ENCODE measurements at places on chromosomes 13 and 19.
A peak's percentile ranks its signal among the peaks of the same experiment; 100 is the strongest.

DNA sequence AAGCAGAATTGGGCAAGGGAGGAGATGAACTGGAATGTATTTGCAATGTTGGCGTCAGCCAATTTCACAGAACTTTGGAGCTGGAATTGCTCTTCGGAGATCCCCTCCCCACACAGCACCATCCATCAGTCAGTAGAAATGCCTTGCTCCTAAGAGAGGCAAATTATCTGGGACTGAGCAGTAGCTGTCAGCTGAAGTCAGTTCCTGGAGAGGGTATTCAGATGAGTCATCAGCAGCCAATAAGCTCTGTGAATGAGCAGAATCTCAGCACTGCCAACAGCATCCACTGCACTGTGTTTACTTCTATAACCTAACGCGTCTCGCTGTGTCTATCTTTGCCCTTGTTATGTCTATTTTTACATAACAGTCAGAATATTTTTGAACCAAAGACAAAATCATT is 213.7 kb downstream of the SLITRK5 start:
- DNase-seq = no peak

GRCh38 chr13:99484473-99484872 is 16.8 kb upstream of the TM9SF2 start:
- peak; percentile 91 for DNase-seq

DNA sequence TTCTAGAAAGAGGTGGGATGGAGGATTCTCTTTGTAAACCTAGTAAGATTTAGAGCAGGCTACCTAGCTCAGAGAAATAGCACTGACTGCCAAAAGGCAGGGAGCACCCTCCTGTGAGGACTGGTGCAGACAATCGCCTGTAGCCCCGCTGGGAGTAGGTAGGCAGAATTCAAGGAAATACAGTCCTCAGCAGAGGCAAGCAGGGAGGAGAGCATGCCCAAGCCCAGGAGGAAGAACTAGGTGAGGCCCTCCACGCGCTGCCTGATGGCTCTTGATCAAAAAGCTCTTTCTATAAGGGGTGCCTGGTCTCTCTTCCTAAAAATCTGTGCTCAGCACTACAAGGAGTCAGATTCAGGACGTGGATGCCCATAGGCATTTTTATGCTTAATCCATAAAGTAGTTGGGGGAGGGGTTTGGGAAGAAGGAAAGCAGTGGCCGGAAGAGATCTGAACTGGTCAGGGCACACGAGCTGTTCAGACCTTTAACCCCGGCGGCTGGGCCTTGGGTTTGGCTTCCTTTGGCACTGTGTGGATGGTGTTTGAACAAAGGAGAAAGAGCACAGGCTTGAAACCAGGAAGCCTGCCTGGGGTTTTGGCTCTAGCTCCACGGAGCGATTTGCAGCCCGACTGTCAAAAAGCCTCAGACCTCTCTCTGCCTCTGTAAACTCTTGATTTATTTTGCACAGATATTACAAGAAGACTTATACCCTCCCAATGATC is 320.6 kb downstream of the FOXO1 start:
- DNase-seq = no peak

- no peak for DNase-seq
Observed at GRCh38 chr19:47445937-47446402, 25.7 kb downstream of the SLC8A2 start.

DNA sequence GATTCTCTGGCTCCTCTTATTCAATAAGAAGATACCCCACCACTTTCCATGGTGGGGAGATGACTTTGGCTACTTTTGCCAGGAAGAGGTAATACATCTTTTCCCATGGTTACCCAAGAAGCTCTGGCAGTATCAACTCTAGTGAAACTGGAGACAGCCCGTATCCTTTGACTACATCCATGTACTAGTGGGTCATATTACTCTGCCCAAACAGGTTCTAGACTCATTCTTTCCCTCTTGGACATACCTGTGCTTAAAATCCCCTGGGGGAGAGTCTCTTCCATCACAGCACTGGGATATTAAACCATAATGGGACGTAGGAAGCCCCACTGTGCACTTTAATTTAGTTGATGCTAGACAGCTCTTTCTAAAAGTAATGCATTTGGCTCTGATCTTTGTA is 144.7 kb upstream of the KLF12 start:
- DNase-seq = no peak

- no peak for DNase-seq
Observed at GRCh38 chr13:76239031-76239680, 603.0 kb downstream of the LMO7 start.

- DNase-seq = no peak
Observed at GRCh38 chr19:44112802-44113137, 429 bp upstream of the ZNF225 start.

- DNase-seq = no peak
Observed at GRCh38 chr19:10159610-10160009, 35.1 kb downstream of the DNMT1 start.

DNA sequence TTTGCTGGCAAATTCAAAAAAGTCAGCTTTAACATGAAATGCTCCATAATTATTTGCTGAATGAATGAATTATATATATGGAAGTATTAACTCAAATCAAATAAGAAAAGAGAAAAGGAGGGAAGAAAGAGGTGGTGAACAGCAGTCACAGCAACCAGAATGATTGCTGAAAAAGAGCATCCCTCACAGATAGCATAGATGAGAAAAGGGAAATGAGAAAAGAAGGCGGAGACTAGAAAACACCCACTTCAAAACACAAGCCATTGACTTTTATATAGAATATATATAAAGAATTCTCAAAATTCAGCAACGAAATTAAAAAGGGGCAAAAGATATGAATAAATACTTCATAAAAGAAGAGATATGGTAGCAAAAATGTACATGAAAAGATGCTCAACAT is 75.2 kb downstream of the CAB39L start:
- DNase-seq = peak; percentile 22

DNA sequence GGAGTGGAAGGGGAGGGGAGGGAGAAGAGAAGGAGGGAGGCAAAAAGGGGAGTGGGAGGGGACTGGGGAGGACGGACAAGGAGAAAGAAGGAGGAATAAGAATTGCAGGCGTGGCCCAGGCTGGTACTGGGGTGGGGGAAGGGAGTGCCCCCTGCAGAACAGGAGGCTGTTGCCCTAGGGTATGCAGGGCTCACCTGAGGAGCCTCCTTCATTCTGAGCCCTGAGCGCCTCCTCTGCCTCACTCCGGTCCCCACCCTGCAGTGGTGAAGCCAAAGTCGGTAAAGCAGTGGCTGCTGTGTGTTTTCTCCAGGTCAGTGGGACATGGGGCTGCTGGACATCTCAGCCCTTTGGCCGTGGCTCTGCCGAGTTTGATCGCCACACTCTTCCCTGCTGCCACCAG is 9.1 kb upstream of the CDC16 start:
- no peak for DNase-seq

GRCh38 chr19:400976-401865 is 7.7 kb downstream of the C2CD4C start:
- DNase-seq = no peak

DNA sequence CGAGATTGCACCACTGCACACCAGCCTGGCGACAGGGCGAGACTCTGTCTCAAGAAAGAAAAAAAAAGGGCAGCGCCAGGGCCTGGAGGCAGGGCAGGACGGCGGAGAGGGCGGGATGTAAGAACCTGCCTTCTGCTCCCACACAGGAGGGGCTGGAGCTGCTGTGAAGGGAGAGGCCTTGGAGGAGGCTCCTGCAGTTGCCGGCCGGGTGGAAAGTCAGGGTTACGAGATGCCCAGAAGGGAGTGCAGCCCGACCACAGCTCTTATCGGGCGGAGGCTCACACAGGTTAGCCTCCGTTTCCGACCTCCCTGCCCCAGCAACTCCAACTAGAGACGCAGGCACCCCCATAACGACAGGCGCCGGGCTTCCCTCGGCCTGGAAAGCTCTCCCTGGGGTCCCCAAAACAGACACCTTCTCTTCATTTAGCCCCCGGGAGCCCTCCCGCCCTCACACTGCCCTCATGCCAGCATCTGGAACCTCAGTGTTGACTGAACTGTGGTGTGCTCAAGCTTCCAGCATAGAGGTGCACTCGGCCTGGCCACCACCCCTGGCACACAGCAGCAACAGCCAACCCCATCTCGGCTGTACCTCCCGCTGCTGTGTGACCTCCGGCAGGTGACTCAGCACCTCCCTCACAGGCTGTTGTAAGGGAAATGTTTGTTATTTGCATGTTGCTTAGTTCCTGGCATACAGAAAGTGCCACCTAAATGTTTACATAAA is 1.4 kb downstream of the PLPP2 start:
- DNase-seq = no peak

GRCh38 chr13:42707586-42707985 is 73.8 kb upstream of the FAM216B start:
- DNase-seq = no peak

GRCh38 chr19:28914173-28914572 is 298.8 kb downstream of the UQCRFS1 start:
- no peak for DNase-seq

- DNase-seq = no peak
Observed at GRCh38 chr13:32087955-32088747, 56.6 kb downstream of the FRY start.
